Right kidney (tissue), 9 donors: ENCODE measurements at places on chromosomes 4 and X.

DNA sequence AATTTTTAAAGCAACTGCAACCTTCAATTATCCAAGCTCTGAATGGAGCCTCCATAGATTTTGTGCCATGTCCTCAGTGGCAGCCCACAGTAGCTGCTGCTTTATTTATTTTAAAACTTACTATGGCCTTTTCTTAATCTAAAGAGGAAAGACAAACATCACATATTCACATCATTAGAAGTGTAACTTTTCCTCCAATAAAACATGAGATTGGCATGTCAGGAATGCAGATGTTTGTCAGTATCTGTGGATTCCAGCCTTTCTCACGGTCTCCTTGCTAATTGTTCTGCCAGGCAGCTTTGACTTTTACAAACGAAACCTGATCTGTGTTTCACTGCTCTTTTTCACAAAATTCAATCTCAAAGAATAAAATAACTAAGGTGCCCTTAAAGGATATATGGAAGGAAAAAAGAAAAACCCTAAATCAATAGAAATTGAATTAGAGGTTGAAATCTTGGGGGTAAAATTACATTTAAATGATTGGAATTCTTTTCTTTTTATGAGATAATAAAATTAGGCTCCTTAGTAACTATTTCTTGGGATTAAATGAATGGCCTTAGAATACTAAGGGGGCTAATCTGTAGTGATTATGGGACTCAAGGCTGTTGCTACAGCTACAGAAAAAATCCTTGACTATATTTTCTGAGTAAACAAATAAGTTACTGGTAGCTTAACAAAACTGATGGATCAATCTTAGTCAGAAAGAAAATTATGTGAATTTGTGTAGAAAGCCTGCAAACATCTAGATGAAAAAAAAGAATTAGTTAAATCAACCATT, 151.3 kb downstream of the RTL9 start:
- DNase-seq: no peak

GRCh38 chrX:17520016-17520615, 145.1 kb downstream of the NHS start:
- no peak for DNase-seq

- no peak for DNase-seq
Measured at GRCh38 chr4:128700659-128701350, 108.7 kb upstream of the JADE1 start.

- DNase-seq: no peak
Measured at GRCh38 chr4:153403726-153404125, 59.2 kb downstream of the MND1 start.

DNA sequence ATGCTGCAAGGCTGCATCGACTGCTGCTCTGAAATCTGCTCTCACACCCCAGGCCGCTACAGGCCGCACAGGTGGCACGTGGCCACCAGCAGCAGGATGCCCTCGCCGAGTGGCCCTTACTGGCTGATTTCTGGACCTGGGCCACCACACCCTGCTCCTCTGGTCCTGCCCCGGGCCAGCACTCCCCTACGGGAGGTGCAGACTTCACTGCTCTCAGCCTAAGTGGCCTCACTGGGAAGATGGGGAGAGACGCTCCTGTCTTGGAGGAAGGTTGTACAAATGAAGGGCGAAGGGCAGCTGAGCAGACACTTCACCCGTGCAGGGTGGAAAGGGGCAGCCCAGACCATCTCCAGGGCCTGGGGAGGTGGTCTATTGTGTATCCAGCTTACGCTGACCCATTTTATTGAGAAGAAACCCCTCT, 72.5 kb downstream of the ACOX3 start:
- DNase-seq: no peak

GRCh38 chrX:81120936-81121371, 80.8 kb downstream of the HMGN5 start:
- peak; percentile 65 for DNase-seq

DNA sequence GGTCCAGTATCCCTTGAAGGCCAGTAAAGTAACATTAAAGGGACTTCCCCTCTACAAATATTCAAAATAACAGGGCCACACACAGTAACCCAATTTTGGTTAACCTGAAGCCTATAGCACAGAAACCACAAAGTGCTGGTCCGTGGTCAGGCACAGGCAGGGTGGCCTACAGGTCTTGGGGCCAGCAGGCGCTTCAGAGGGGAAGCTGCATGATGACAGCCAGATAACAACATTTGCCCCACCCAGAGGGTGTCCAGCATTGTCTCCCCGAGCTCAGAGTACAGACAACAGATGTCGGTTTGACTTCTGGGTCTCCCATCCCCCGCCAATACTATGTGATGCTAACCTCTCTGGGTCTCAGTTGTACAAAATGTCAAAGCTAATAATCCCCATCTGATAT, 51.1 kb downstream of the SH3KBP1 start:
- no peak for DNase-seq

- DNase-seq: no peak
Measured at GRCh38 chr4:109214622-109215301, 87.7 kb downstream of the COL25A1 start.

DNA sequence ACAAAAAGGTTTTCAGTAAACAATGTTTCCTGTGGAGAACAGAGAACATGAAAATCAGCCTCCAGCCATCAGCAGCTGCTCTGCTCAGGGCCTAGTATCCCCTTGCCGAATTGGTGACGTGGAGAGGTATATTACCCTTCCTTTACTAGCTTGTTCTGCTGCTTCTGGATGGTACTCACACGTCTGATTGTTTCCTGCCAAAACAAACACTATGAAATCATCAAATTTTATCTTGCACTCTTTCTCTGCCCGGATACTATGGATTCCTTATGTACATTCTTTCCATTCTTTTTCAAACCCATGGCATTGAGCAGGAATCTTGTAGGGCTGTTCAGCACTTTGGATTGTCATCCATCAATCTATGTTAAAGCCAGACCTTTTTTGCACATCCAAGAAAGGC, 18.8 kb upstream of the METAP1 start:
- no peak for DNase-seq

DNA sequence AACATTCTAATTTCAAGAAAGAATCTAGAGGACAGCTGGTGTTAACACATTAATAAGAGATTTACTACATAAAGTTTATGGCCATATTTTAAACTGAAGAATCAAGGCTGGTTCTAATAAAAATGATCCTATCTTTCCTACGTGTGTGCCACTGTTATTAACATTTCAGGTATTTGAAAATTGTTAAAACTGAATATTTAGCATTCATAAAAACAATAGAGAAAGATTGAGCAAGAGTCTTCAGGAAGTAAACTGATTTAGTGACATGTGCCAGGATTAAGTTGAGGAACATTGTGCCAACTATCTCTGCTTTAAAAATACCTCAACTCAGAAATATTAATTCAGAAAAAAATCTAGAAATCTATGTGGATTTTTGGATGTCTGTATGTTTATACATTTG, 810.1 kb downstream of the FAT4 start:
- no peak for DNase-seq

- DNase-seq: no peak
Measured at GRCh38 chr4:105170711-105171110, 24.0 kb downstream of the TET2 start.

DNA sequence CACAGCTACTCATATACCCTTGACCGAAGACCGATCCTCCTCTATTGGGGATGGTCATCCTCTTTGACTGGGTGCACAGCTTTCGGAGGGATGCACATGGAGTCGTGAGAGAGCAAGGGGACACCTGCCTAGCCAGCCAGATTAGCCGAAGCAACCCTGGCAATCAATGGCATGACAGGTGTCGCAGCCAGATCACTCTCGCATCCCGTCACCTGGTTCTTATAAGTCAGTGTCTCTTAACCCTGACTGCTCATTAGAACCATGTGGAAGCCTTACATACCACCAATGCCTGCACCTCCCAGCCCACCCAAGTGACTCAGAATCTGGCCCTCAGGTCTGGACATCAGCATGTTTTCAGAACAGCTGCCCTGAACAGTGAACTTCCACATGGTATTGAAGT, 249.7 kb downstream of the EVC2 start:
- DNase-seq: no peak

DNA sequence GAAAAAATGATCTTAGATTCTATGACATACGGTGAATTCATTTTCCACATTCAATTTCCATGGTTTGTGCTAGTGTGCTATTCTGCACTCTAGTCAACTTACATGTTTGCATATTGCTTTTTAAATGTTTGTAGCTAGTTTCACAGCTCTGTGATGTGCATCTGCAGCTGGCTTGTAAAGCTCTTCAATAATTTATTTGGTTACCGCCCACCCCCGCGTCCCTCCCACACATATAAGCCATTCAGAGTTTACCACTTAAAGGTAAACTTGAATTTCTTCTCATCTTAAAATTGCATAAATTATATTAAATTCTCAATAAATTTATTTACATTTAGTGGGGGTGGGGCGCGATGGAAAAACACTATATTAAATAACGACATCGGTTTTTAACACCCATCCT, 291 bp upstream of the NBDY start:
- DNase-seq: no peak

- DNase-seq: no peak
Measured at GRCh38 chr4:70754470-70754869, 32.7 kb downstream of the RUFY3 start.

- no peak for DNase-seq
Measured at GRCh38 chr4:6804082-6804752, 21.7 kb downstream of the KIAA0232 start.

DNA sequence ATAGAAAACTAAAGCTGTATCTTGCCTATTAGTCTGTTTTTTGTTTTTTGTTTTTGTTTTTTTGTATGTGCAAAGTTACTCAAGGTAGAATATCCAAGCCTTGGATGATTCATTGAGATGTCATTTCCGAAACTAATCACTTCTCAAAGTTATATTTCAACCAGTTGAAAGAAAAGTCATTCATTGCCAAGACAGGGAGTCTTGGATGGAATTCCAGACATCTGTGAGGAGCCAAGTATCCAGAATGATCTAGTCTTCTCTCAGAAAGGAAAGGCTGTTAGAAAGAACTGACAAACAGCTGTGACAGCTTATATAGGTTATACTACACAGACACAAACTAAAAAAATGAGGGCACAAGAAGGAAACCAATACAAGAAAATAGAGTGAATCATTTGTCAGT, 141.1 kb upstream of the NDST3 start:
- no peak for DNase-seq

DNA sequence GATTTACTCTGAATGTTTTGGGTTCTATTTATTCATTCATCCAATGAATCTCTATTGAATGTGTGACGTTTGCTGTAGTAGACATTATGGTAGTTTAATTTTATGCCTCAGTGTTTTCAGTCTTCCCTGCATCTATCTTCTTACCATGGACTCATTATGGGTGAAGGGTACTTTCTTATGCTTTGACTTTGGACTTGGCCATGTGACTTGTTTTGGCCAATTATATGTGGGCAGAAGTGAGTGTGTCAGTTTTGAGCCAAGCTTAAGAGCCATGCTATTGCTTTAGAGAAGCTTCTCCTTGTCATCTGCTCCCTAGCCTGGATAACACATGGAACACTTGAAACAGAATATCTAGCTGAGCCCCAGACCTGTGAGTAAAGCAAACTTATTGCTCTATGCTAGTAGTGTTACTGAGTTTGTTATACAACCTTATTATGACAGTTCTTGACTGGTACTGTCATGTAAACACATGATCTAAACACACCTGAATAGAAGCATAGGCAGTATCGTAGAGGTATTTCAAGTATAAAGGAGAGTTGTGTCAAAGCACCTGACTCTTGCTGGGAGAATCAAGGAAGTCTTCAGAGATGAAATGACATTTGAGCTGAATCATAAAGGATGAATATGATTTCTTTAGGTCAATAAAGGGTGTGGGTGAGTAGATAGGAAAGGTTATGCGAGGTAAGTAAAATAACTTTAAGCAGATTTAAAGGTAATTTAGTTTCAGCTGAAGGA, 128.4 kb downstream of the NAA11 start:
- no peak for DNase-seq

DNA sequence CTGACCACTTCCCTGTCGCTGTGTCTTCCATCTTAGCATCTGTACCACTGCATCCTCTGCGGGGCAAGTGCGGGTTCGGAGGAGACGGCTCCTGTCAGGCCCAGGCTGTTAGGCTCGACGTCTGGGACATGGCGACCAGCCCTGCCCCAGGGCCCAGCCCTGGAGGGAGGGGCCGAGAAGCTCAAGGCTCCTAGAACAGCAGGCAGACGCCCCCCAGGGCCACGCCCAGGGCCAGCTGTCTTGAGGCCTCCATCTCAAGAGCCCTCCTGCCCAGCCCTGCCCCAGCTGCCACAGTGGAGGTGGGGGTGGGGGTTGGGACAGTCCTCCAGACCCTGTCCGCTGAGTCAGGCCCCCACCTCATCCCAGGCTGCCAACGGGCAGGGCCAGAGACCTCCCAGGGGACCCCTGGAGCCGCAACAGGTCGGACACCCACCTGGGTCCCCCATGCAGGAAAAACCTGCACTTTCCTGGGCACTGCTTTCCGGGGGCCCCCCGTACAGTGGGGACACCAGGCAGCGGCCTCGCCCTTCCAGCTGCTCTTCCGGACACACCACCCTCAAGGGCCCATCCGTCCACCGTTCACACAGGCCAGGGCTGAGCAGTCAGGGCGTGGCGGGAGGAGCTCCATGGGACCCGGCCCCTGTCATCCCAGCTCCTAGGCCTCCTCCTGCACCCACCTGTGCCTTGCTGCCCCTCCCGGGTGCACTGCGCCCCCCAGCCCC, 83.1 kb downstream of the FAM53A start:
- no peak for DNase-seq

DNA sequence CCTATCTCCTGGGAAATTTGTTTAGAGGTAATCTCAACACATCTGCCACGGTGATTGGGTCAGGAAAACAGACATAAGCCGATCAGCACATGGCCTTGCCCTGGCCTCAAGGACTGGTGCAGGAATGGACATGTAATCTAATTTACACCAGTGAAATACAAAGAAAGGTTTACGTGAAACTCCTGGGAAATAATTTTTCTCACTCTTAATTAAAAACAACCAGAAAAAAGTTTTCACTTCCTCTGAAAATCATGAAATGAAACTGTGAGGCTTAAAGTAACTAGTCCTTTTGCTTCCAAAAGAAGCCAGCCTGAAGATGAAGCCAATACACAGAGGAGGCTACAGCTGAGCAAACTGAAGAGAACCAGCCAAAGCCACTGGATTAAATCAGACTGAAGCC, 154.1 kb upstream of the FAM241A start:
- DNase-seq: no peak

DNA sequence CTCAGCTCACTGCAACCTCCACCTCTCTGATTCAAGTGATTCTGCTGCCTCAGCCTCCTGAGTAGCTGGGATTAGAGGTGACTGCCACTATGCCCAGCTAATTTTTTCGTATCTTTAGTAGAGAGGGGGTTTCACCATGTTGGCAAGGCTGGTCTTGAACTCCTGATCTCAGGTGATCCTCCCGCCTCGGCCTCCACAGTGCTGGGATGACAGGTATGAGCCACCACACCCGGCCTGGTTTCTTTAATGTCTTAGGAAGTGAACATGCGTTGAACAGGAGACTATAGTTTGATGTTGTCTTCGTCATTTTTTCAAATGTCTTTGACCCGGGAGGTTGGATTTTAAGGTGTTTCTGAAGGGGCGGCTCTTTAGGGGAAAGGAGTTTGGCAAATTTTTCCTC, 91.0 kb downstream of the DHRSX start:
- no peak for DNase-seq

GRCh38 chr4:71732706-71733105, 51.2 kb downstream of the GC start:
- DNase-seq: no peak
